ENCODE measurements at places on chromosomes 16 and 17.

DNA sequence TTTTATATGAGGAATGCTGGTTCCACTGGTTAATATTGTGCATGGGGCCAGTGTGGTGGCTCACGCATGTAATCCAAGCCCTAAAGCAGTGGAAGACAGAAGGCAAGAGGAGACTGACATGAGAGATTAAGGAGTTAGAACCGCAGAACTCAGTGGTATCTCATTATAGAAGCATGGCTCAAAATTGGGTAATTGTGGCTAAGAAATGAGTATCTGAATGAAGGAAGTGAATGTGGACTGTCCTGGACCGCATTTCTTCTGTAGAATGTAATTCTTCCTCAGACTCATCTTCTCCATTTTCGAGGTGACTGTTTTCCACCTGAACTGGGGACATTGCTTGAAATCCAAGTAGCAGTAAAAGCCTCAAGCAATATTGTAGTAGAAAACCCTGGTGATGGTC, 42.6 kb upstream of the CDR2 start:
- DNase-seq = no peak

DNA sequence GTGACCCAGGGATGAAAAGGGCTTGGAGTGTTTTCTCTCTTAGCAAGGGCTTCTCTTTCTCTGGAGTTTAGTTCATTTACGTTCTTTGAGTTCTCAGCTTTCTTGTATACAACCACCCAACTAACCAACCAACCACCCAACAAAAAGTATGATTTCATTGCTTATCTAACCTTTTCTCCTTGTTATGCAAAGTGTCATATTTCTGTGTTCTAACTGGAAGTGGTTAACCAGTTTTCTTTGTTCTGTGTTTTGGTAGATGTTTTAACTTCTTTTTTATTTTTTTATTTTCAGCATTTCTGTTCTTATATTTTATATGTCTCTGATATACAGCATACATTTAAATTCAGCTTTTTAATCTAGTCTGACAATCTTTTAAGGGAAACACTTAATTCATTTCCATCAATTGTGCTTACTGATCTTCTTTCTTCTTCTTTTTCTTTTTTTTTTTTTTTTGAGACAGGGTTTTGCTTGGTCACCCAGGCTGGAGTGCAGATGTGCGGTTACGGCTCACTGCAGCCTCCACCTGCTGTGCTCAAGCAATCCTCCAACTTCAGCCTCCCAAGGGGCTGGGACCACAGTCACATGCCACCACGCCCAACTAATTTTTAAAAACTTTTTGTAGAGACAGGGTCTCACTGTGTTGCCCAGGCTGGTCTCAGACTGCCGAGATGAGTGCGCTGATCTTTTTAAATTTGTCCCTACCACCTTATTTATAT, 29.6 kb downstream of the NLK start:
- DNase-seq = no peak

- DNase-seq = no peak
Measured at GRCh38 chr17:14559264-14560119, 258.6 kb downstream of the HS3ST3B1 start.

- DNase-seq = no peak
Measured at GRCh38 chr17:68381076-68381900, 76.0 kb downstream of the WIPI1 start.

DNA sequence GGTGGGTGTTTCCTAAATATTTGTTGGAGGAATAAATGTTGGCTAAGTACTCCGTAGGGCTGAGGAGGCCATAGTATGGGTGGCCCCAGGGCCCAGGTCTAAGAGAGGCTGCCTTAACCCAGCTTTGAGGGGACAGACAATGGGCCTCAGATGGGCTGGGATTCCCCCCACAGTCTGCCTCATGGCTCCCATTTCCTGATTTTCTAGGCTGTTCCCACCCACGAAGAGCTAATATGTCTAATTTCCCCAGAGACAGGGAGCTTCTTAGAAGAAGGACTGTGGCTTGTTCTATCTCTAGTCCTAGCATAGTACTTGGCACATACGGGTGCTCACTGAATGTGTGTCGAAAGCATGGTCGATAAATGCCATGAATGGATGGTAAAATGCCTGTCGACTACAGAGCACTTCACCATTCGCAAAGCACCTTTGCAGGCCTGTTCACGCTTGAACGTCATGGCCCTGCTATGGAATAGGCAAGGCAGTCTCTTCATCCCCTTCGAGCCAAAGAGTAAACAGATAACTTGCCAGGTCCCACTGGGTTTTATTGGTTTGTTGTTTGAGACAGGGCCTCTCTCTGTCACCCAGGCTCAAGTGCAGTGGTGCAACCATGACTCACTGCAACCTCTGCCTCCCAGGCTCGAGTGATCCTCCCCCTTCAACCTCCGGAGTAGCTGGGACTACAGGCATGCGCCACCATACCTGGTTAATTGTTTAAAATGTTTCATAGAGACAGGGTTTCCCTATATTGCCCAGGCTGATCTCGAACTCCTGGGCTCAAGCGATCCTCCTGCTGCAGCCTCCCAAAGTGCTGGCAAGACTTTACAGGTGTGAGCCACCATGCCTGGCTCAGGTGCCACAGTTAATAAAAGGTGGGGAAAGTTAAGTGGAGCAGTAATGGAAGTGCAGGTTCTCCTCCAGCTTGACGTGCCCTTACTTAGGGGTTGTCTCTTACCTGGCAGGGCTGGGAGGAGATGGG, 9.7 kb downstream of the CHAD start:
- no peak for DNase-seq

DNA sequence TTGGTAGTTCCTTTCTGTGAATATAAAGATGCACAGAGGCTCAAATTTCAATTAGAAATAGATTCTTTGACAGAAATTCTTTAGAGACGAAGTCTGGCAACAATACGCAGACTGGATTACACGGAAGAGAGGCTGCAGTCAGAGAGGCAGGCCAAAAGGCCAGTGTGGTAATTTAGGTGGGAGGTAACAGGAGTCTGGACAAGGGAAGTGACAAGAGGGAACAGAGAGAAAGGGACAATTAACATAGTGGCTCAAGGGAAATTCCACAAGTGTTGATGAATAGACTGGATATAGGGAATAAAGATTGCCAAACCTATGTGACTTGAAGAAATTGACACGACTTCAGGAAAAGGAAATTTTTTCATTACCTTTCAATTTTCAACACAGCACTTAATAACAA, 54.6 kb downstream of the STX8 start:
- no peak for DNase-seq

DNA sequence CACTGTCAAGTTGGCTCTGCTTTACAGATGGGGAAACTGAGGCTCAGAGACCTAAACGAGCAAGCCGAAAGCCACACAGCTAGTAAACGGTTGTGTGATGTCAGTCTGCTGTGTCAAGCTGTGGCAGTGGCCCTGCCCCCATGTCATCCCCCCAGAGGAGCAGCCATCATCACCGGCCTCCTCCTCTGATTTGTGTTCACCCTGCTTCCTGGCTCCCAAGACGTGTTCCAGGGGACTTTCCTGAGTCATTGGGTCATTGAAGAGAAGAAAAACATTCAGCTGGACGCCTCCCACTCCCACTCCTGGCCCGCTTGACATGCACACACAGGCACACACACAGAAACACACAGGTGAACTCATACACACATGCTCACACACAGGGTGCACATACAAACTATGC, 54.0 kb upstream of the CIBAR2 start:
- no peak for DNase-seq

- DNase-seq = peak; percentile 44
Measured at GRCh38 chr17:76497979-76498875, 3.0 kb downstream of the RHBDF2 start.
